ENCODE measurements at places on chromosomes 3 and 15.

GRCh38 chr15:67869701-67870100, 29.9 kb upstream of the RNU6-1 start:
- DNase-seq: no peak

- DNase-seq: peak; percentile 47
Measured at GRCh38 chr3:8938021-8938420, 25.3 kb downstream of the RAD18 start.

GRCh38 chr3:177778633-177779032, 581.4 kb upstream of the TBL1XR1 start:
- DNase-seq: no peak

- DNase-seq: peak; percentile 22
Measured at GRCh38 chr3:50089609-50089945, 858 bp downstream of the RBM5 start.

DNA sequence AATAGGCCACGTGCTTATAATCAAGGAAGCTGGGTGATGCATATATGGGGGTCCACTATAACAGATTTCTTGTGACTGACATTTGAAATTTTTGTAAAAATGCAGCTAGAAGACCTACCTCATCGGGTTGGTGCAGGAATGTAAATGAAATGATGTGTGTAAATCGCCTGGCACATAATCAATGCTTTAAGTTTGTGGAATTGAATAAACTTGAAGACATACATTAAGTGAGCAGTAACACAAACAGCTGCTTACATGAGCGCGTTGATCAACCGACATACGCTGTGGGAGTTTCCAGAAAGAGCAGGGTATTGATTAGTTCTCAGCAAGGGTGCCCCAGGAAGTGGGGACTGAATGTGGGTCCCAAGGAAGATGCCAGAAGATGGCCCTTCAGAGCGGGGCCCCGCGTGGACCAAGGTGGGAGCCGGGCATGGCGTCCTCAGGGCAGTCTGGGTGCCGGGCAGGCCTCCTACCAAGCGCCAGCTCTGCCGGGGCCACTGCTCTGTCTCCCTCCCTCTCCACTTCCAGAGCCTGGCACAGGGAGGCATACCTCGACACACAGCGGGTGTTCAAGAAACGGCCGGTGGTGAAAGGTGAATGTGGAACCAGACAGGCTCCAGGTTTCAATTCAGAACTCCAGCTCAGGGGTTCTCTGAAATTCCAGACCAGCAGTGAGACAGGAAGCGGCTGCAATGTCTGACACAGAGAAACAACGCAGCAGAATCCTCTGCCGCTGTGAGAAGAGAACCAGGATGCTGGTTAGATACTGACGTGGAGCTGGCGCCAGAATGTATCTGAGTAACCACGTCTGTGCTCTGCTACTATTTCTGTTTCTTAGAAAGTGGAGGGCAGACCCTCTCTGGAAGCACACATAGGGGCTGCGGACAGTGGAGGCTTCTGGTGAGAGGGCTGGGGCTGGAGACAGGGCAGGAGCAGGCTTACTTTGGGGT, 12.6 kb downstream of the BFSP2 start:
- DNase-seq: peak; percentile 56

DNA sequence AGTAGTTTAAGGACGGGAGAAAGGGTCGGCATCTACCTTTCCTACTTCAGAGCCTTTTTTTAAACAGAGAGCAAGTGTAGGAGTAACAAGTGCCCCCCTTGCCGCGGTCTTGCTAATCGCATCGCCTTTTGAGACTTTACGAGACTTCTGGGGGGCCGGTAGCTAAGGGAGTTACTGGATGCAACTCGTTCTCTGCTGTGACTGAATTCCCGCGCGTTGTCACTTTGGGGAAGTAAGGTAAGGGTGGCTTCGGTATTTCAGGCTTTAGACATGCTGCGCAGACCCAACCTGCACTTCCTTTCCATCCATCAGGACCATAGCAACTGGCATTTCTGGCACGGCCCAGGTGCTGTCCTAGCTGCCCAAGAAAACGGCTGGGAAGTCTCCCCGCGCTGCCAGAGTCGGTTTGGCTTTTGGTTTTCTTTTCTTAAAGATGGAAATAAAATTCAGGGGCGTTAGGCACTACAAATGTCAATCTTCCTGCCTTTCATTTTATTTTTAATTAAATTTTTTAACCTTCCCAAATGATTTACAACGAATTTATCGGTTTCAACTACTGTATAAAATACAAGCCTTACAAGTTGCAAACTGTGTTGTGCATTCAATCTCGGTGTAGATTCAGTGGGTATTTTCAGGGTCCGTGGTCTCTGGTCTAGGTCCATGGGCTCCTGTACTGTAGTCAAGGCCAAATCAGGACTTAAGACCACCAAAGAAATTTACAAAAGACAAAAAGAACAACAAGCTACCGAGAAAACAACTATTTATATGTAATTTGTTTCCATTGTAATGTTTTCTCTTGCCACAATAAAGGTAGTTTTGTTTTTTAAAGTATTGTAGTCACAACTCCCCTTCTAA, 3.5 kb downstream of the MECOM start:
- DNase-seq: no peak

- DNase-seq: peak; percentile 97
Measured at GRCh38 chr15:67091071-67091979, 25.9 kb downstream of the SMAD3 start.

GRCh38 chr15:71189718-71190117, 74.4 kb downstream of the THSD4 start:
- peak; percentile 24 for DNase-seq

DNA sequence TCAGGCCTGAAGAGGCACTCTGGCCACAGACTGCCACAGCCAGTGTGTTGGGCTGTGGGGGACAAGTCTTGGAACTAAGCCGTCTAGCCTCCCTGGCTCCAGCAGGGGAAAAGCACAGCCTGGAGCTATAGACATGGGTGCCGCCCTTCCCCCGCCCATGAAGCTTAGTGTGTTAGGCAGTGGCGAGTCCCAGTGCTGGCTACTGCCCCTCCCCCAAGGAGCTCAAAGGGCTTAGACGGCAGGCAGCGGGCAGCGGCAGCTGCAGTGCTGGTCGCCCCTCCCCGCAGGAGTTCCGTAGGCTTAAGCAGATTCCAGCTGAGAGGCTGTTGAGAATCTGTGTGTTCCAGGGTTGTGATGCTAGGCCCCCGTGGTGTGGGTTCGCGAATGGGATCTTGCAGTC, 135.8 kb upstream of the RORA start:
- no peak for DNase-seq

- no peak for DNase-seq
Measured at GRCh38 chr15:58285921-58286278, 145.9 kb upstream of the LIPC start.

DNA sequence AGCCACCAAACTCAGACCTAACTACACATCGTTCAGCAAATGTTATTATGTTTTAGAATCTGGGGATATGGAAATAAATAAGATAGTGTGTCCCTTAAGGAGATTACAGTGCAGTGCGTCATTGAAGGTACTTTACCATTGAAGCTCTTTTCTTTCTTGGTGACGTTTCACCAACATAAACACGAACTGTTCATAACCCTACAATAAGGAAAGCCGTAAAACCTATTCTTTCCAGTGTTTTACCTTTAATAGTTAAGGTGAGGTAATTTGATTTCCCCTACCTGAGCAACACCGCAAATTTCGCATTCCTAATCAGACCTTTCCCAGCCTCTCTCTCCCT, 826 bp downstream of the CCDC66 start:
- no peak for DNase-seq

- DNase-seq: peak; percentile 43
Measured at GRCh38 chr3:107284612-107285011, 92.6 kb upstream of the CCDC54 start.

- DNase-seq: no peak
Measured at GRCh38 chr3:7400360-7400759, 539.4 kb downstream of the GRM7 start.

DNA sequence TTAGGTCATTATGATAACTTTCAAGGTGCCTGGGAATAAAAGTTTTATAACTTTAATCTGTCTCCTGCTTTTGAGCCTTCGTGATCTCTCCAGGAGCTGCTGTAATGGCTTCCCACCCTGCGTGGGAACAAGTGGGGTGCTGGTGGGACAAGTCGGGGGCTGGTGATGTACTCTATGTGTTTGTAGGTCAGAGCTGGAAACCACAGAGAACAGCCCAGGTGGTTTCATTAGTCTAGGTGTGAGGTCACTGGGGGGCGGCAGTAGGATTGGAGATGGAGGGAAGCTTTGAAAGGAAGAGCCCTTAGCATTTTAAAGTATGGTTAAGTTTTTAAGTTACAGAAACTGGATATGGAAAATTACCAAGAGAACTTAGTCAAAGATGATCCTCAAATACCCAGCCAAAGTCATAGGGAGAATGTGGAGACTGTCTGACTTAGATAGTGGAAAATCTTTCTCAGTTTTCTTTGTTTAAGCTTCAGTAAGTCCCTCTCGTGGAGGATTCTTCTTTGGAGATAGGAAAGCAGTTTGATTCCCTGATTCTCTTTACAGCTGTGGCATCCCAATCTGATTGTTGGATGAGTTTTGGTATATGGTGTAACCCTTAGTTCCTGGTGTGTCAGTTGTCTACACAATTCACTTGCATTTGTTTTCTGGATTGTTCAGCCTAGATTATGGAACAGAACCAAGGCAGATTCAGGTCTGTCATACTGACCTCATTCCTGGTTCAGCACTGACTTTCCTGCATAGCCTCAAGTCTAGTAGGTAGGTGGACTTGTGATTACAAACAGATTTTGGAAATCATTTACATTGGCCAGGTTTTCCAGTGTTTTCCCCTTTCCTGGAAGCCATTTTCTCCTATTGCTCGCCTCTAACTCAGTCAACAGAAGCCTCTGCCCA, 115.6 kb downstream of the FNDC3B start:
- DNase-seq: peak; percentile 42

GRCh38 chr3:172705170-172705569, 5.7 kb downstream of the NCEH1 start:
- DNase-seq: no peak

- DNase-seq: peak; percentile 81
Measured at GRCh38 chr3:136860541-136860940, 1.5 kb upstream of the NCK1 start.

DNA sequence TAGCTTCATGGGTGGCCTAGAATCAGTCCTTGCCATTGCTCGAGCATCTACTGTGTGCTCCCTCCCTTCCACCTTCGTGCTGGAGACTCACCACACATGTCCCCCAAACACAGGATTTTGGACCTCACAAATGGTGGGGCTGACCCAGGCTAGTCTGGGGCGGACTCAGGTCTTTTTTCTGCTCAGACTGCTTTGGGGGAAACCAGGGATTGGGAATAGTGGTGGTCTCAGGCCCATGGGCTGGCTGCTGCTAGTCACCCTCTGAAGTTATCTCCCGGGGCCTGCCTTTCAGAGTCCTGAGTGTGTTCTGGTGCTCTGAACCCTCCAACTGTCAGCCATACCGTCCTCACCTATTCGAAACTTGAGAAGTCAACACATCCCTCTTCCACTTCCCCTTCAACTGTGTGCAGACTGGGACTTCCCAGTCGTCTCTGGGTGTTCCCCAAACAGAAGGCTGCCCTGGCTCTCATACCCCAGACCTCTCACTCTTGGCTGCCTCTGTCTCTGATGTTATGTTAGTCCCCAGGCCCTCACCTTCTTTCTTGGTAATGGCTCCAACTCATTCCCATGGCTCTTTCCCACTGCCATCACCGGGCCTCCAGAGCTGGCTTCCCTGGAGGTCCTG, 46.0 kb downstream of the PPCDC start:
- no peak for DNase-seq

GRCh38 chr3:46835054-46835453, 28.2 kb downstream of the MYL3 start:
- no peak for DNase-seq

GRCh38 chr3:86989006-86989405, 1.9 kb downstream of the VGLL3 start:
- no peak for DNase-seq

DNA sequence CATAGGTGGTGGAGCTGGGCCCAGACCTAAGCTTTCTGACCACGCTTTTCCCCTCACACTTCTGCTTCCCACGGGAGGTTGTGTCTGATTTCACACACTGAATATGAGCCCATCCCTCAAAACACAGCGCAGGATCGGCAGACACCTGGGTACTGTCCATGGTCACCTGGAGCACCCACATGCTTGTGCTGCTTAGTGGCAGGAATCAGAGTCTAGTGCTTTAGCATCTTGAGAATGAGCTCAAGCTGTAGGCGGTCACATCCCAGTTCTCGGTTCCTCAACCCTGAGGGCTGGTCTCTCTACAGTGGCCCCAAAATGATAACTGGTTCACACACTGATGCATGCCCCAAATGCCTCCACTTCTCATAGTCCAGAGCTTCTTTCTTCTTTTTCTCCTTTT, 111.0 kb downstream of the SEMA5B start:
- no peak for DNase-seq

- no peak for DNase-seq
Measured at GRCh38 chr3:51710631-51711351, 3.9 kb downstream of the GRM2 start.

GRCh38 chr3:116824208-116824607, 114.6 kb downstream of the TUSC7 start:
- DNase-seq: peak; percentile 14

GRCh38 chr3:43348852-43349574, 62.7 kb downstream of the SNRK start:
- DNase-seq: no peak

GRCh38 chr3:37810848-37811247, 50.8 kb upstream of the CTDSPL start:
- DNase-seq: no peak

GRCh38 chr3:197209366-197210260, 88.8 kb downstream of the DLG1 start:
- DNase-seq: no peak

- DNase-seq: no peak
Measured at GRCh38 chr15:70584838-70585706, 178.3 kb downstream of the UACA start.

DNA sequence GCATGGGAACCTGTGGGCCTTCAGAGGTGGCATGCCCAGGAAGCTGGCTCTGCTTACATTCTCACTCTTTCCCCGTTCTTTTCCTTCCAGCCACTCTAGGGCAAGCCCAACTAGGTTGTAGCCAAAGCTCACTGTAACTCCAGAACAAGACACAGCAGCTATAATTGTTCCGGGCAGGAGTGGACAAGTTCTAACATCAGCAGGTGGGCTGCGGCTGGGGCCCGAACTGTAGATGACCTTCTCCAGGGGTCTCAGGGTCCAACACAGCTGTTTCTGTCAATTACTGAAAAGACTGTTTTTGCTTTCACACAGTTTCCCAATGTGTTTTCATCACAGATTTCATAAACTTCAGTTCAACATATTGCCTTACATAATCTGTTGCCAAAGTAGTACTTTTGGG, 11.5 kb downstream of the RASGRP1 start:
- no peak for DNase-seq

- DNase-seq: no peak
Measured at GRCh38 chr3:31321620-31322019, 211.1 kb upstream of the STT3B start.

DNA sequence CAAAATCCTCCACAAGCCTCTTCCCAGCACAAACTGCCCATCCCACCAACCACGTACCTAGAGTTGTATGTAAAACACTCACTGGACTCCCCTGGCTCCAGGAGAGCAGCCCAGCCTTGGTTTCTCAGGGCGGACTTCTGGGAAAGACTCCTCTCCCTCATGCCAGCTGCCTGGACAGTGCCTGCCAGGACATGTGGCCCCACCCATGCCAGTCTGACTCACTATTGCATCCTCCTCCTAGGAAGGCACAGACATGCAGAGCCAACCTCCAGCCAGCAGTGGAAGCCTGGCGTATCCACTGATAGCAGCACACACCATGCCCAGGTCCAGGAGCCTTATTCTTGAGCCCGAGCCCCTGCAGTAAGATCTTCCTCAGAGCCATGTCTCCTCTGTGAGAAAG, 8.6 kb downstream of the PKM start:
- peak; percentile 37 for DNase-seq

GRCh38 chr15:68051109-68051508, 3.0 kb upstream of the PIAS1 start:
- no peak for DNase-seq
